ENCODE measurements at places on chromosomes 2 and 18. TPM values are rescaled to one million over a fixed set of nuclear protein-coding genes. Genes with fewer than 3 reads are reported as not detected.

DRC1 gene
- not detected for total RNA-seq

FIGLA gene
- total RNA-seq: not detected

CFAP65 gene
- total RNA-seq: 0.33 TPM

ARHGAP28 gene
- 10.8 TPM for total RNA-seq

CCNYL1 gene
- total RNA-seq: 11.8 TPM

KCNG3 gene
- not detected for total RNA-seq

ST8SIA3 gene
- total RNA-seq: not detected

DNA sequence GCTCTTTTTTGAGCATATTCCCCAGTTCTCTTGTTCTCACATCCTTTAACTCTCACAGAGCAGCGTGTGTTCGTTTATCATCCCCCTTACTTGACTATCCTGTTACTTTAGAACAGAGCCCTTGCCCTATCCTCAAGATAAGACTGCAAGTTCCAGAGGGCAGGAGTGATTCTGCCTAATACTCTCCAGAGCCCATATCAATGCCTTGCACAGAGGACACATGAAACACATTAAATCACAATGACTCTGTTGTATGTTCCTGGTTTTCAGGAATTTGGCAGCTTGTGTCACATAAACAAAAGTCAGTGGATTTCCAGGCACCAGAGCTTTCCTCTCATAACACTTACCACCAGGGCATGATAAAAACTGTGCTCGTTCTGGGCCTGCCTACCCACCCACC, 156.7 kb downstream of the RNF144A start:
- no peak overlapping the region for H3K27ac ChIP-seq
- H3K27me3 ChIP-seq: no peaks in the 10 kb centered on the region
- no peak overlapping the region for H3K4me3 ChIP-seq
- H3K4me1 ChIP-seq: no peaks in the 10 kb centered on the region

DNA sequence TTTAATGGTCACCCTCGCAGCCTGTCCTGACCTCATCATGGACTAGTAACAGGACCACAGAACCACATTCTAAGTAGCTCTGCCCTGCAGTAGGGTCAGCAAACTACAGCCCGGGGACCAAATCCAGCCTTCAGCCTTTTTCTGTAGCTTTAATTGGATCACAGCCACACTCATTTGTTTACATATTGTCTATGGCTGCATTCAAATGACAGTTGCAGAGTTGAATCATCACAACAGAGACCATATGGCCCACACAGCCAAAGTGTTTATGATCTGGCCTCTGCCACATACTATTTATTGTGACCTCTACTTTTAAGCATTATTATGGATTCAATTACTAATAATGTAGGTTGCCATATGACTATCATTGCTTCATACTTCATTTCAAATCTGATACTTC, 47.7 kb downstream of the MAP3K19 start:
- no peaks in the 10 kb centered on the region for H3K27me3 ChIP-seq
- DNase-seq: no peak
- no peaks in the 10 kb centered on the region for H3K36me3 ChIP-seq
- no peaks in the 10 kb centered on the region for H3K4me1 ChIP-seq

DNA sequence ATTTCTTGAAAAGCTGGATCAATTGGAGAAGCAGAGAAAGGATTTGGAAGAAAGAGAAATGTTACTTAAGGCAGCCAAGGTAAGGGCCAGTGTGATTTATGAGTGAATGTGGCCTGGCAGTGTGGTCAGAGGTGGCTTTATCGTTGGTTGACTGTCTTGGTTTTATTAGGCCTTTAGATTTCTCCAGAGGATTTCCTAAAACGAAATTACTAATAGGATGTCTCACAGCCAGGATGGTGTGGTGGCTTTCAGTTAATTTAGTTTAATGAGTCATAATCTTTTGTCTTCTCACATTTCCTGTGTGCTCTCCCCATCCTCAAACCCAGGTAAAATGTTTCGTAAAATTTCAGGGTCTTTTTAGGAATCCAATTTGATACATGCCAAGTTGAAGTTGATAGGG, 100.8 kb downstream of the TAF4B start:
- DNase-seq: no peak
- H3K27ac ChIP-seq: no peak overlapping the region

GRCh38 chr2:236971131-236971821, 114.4 kb upstream of the COPS8 start:
- no peak overlapping the region for H3K4me3 ChIP-seq
- peak overlapping the region; percentile 52 for H3K27ac ChIP-seq
- H3K27me3 ChIP-seq: no peaks in the 10 kb centered on the region
- no peaks in the 10 kb centered on the region for H3K36me3 ChIP-seq
- no peaks in the 10 kb centered on the region for H3K4me1 ChIP-seq

DNA sequence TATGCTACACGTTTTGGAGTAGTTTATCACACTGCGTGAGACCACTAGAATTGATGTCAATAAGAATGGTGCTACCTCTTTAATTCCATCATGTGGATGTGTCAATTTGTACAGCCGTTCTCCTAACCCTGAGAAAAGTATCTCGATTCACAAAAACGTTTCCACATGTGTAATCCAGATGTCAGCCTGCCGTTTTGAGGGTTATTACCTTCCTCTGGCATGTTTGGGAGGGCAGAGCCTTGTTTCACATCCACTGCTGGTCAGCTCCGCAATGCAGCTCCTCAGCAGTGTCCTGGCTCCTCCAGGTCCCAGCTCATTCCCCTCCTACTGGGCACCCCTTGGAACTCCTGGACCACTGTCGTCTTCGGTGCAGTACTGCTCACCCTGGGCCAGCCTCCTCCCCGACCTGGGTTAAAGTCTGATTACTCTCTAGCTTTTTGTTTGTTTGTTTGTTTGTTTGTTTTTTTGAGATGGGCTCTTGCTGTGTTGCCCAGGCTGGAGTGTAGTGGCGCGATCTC, 34.6 kb downstream of the COPS7B start:
- no peak for DNase-seq
- H3K27ac ChIP-seq: no peak overlapping the region
- no peak overlapping the region for H3K4me3 ChIP-seq
- H3K27me3 ChIP-seq: no peaks in the 10 kb centered on the region
- H3K36me3 ChIP-seq: no peaks in the 10 kb centered on the region
- no peaks in the 10 kb centered on the region for H3K4me1 ChIP-seq

GRCh38 chr2:28780496-28780895, 28.9 kb downstream of the PPP1CB start:
- H3K4me3 ChIP-seq: no peak overlapping the region
- no peak for DNase-seq
- H3K36me3 ChIP-seq: peaks cover 27% of the 10 kb centered on the region
- H3K27ac ChIP-seq: no peak overlapping the region
- H3K4me1 ChIP-seq: no peaks in the 10 kb centered on the region

GRCh38 chr2:47346-47725, 1.0 kb upstream of the FAM110C start:
- H3K4me1 ChIP-seq: no peaks in the 10 kb centered on the region
- no peak for DNase-seq
- H3K27ac ChIP-seq: peak overlapping the region; percentile 92
- H3K27me3 ChIP-seq: no peaks in the 10 kb centered on the region
- no peaks in the 10 kb centered on the region for H3K36me3 ChIP-seq

DNA sequence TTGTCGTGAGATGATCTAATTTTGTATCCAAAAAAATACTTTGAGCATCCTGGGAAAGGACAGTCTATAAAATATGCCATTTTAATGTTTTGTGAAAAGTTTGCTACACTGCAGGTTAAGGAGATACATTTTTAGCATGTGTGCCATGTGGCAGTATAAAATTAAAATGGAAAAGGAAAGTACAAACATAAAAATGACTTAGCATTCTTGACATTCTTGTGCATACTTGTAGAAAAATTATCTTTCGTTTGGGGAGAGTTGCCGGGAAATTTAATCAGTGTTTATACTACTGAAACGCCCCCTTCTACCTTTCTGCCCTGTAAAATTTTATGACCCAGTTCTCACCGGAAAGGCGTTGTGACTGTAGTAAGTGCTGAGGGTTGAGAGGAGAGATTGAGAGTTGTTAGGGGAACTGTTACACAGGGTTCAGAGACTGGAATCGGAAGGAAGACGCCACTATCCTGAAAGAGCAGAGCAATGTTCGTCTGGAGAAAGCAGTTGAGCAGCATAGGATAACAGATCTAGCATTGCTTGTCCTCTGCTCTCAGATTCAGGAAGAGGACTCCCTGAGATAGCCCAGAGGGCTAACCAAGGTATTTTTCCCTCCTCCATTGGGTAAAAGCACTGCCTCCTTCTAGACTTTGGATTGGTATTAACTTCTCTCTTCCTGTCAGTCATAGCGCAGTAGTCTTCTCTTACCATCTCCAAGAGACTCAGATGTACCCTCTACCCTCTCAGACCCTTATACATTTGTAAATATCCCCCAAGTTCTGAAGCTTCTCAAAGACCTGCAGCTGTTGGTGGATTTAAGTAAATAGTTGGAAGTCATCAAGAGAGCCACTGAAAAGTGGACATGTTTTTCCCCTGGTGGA, 2.7 kb downstream of the CDH20 start:
- no peaks in the 10 kb centered on the region for H3K36me3 ChIP-seq
- peaks cover 5% of the 10 kb centered on the region for H3K4me1 ChIP-seq
- no peak for DNase-seq
- H3K4me3 ChIP-seq: no peak overlapping the region

DNA sequence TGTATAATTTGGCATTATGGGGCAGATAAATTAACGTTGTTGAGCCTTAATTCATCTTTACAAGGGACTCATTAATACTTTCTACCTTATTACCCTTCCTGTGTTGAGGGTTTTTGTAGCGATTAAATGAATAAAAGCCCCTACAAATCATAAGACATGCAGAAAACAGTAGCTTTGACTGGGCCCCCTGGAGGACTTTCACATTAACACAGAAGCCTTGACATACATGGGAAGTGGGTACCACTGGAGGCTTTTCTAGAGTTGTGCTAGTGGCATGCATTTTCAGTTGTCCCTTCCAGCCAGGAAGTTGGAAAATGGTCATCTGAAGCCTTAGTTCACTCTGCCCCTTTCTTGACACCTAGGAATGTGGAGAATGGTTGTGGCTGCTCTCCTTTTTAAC, 30.2 kb downstream of the MTA3 start:
- H3K36me3 ChIP-seq: no peaks in the 10 kb centered on the region
- no peaks in the 10 kb centered on the region for H3K27me3 ChIP-seq
- no peak for DNase-seq
- H3K4me1 ChIP-seq: no peaks in the 10 kb centered on the region

- no peak overlapping the region for H3K27ac ChIP-seq
- DNase-seq: no peak
- H3K4me1 ChIP-seq: no peaks in the 10 kb centered on the region
- H3K4me3 ChIP-seq: no peak overlapping the region
- H3K27me3 ChIP-seq: no peaks in the 10 kb centered on the region
- H3K36me3 ChIP-seq: no peaks in the 10 kb centered on the region
These were observed 28.4 kb downstream of the CPS1 start for GRCh38 chr2:210584834-210585233.

DNA sequence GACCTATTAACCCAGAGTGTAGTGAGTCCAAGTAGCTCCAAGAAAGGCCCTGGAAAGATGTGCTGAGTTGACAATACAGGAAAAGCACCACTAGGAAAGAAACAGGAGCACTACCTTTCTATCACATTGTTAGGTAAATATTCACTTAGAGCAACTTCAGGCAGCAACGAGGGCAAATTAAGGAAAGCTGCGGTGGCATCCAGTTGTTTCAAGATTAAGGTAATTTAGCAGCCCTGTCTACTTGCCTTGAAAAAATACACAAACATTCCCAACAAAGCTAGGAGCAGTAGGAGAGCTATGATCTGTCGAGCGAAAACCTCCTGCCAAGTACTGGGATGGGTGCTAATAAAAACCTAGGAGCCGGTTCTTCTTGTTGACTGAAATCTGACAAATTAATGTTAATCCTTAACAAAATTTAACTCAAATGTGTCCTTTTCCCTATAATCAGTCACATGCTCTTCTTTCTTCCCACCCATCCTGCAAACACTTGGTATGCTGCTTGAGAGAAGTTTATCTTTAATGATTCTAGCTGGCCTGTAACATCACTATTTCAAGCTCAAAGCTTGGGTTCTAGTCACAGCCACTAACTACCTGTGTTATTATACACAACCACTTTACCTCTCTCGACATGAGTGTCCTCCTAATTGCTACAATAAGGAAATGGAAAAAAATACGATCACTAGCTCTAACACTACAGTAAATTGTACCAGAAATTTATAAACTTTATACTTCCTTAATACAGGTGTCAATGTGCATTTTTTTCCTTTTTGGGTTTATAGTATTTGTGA, 2.0 kb downstream of the ACAA2 start:
- H3K4me3 ChIP-seq: no peak overlapping the region
- no peaks in the 10 kb centered on the region for H3K27me3 ChIP-seq
- peak overlapping the region; percentile 9 for H3K27ac ChIP-seq
- no peak for DNase-seq

Measured in breast epithelium (tissue), 4 donors.